Liver (tissue), 10 donors: ENCODE measurements at places on chromosomes 13 and 19. TPM values are rescaled to one million over a fixed set of nuclear protein-coding genes. Genes with fewer than 3 reads are reported as not detected.
A peak's percentile ranks its signal among the peaks of the same experiment; 100 is the strongest.

Gene SLITRK5
- total RNA-seq = under 0.01 TPM

- no peaks in the 10 kb centered on the region for H3K27me3 ChIP-seq
- no peak overlapping the region for H3K27ac ChIP-seq
- DNase-seq = no peak
- H3K4me1 ChIP-seq = no peaks in the 10 kb centered on the region
- H3K36me3 ChIP-seq = no peaks in the 10 kb centered on the region
These were observed 14.3 kb upstream of the ZNF541 start for GRCh38 chr19:47587295-47587694.

DNA sequence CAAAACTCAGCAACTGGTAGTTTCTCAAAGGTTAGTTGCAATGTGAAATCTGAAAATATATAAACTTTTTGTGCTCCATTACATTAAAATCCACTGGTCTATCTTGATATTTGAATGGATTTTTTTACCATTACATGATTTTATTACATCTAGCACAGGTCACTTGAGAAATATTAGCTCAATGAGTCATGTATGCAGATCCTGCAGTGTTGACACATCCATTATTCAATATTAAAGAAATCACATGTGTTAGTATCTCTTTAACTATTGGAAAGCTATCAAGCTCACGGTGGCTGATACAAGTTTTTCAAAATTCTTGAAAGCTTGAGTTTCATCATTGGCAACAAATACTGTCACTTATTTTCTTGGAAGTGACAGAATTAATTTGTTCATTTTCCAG, 373.9 kb upstream of the TSHZ3 start:
- no peaks in the 10 kb centered on the region for H3K4me1 ChIP-seq
- H3K27ac ChIP-seq = no peak overlapping the region
- no peaks in the 10 kb centered on the region for H3K36me3 ChIP-seq
- H3K4me3 ChIP-seq = no peak overlapping the region

Gene DNM2
- 95.1 TPM for total RNA-seq

GRCh38 chr13:72346716-72347115, 380.7 kb downstream of the MZT1 start:
- H3K36me3 ChIP-seq = no peaks in the 10 kb centered on the region
- H3K27me3 ChIP-seq = no peaks in the 10 kb centered on the region
- no peak for DNase-seq
- no peak overlapping the region for H3K27ac ChIP-seq
- no peaks in the 10 kb centered on the region for H3K4me1 ChIP-seq

DNA sequence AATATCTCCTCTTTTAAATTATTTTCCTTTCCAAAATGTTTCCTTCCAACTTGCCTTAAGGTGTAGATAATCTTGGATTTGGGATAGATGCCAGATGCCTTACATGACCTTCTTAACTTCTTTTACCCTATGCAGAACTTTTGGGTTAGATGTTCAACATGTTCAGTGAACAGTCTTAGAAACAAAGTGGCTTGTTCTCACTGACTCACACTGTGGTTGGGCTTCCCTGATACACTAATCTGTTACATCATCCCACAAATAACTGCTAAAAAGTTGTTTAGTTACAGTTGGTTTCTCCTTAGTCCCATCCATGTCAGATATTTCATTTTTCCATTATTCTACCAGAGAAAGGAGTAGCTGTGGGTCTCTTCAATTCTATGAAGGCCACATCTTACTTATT, 2638.2 kb downstream of the PCDH9 start:
- no peak for DNase-seq
- H3K4me3 ChIP-seq = no peak overlapping the region
- no peaks in the 10 kb centered on the region for H3K27me3 ChIP-seq
- no peaks in the 10 kb centered on the region for H3K4me1 ChIP-seq
- H3K27ac ChIP-seq = no peak overlapping the region

DNA sequence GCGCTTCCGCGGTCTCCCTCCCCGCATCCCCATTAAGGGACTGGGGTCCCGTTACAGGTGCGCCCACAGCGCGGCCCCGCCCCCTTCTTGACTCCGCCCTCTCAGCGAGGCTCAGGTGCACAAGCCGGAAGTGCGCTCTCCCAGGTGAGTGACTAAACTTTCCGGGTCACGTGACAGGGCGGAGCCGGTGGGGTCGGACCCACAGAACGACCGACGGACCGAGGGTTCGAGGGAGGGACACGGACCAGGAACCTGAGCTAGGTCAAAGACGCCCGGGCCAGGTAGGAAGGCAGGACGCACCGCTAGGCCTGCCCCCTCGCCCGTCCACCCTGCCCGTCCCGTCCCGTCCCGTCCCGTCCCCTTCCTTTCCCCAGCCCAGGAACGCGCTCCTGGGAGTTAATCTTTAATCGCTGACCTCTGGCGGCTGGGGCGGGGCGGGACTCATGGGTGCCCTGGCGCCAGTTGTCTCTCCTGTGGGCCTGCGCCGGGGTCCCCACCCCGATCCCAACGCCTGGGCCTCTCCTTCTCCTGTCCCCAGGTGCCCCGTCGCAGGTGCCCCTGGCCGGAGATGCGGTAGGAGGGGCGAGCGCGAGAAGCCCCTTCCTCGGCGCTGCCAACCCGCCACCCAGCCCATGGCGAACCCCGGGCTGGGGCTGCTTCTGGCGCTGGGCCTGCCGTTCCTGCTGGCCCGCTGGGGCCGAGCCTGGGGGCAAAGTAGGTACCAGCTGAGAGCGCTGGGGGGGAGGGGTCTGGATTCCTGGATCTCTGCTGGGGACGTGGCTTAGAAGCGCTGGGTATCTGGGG, at the start of gene CRB3:
Gene CRB3, plus strand, starts transcription at position 202 of the 804 bp plus-strand sequence. Its CDS starts 431 bp downstream, at position 633.
- H3K4me3 ChIP-seq = peak within 1 kb of the TSS; percentile 83
- peaks cover 5% of the 10 kb centered on the region for H3K36me3 ChIP-seq
- no peaks in the 10 kb centered on the region for H3K27me3 ChIP-seq
- peak; percentile 72 for DNase-seq
